Fibroblast of skin of right biceps (primary cell): ENCODE measurements at places on chromosomes 12 and 14.

DNA sequence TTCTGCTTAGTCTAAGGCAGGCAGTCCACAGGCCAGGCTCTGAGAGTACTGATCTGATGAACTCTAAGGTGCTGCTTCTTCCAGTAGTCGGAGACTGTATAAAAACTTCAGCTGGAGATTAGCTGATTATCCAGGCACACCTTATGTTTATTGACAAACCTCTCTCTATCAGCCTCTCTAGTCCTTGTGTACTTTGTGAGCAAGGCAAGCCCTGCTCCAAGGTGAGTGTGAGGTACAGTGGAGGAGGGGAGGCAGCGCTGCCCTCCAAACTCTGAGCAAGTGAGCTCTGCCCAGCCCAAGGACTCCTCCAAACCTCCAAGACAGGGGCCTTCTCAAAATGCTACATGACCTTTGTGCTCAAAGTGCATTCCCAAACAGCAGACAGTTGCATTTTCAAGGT, 95.9 kb upstream of the CDKN3 start:
- no peak for DNase-seq

GRCh38 chr14:104523546-104523935, 56.0 kb upstream of the C14orf180 start:
- DNase-seq, result no peak

- DNase-seq, result no peak
These were observed 19.0 kb downstream of the RPS6KA5 start for GRCh38 chr14:91041450-91041849.

DNA sequence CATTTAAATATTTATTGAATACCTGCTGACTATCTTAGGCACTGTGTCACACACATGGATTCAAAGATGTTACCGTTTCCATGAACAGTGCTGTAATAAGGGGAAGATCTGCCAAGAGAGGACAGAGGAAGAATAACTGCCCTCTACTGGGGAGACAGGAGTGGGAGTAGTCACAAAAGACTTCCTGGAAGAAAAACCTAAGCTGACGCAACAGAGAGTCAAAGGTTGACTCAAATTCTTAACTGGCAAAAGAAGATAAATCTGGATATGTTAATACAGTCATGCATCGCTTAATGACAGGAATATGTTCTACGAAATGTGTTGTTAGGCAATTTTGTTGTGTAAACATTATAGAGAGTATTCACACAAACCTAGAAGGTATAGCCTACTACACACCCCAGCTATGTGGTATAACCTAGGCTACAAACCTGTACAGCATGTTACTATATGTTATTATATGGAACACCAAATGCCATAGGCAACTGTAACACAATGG, 51.5 kb downstream of the DCAF5 start:
- peak; percentile 84 for DNase-seq

DNA sequence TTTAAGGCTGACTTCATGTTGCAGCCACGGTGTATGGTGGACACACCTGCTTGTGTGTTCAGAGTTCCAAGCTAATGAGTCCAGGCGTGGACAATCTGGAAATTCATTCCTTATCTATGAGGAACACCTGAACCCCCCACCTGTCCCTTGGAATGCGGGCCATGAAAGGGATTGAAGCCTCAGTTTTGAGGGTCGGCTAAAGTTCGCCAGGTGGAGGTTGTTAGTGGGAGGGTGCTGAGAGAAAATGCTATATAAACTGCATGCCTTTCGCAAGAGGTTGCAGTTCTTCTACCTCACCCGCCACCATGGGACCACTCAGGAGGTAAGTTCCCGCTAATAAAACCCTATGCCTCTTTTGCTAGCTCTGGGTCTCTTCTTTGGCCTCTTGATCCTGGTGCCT, 348.0 kb downstream of the BCL11B start:
- DNase-seq, result no peak

DNA sequence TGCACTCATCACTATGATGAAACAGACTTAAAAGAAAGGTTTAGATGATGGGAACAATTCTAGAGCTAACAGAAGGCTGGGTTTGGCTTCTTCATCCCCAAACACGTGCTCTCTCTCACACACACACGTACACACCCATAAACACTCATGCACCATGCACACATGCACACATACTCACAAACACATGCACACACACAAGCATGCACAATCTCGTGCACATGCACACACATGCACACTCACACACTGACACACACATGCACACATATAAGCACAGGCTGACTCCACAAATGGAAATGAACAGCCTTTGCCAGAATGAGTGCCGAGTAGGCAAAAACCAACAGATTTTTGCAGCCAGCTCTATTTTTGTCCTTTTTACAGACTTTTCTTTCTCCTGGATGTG, 1571.6 kb downstream of the AACS start:
- no peak for DNase-seq

- no peak for DNase-seq
These were observed 95.7 kb upstream of the SOX5 start for GRCh38 chr12:24044941-24045703.

- DNase-seq, result peak; percentile 100
These were observed at the start of gene TBX3 for GRCh38 chr12:114684098-114684869. Gene TBX3, minus strand, starts transcription at chr12:114684175. Its CDS starts 975 bp downstream, at chr12:114683200.

DNA sequence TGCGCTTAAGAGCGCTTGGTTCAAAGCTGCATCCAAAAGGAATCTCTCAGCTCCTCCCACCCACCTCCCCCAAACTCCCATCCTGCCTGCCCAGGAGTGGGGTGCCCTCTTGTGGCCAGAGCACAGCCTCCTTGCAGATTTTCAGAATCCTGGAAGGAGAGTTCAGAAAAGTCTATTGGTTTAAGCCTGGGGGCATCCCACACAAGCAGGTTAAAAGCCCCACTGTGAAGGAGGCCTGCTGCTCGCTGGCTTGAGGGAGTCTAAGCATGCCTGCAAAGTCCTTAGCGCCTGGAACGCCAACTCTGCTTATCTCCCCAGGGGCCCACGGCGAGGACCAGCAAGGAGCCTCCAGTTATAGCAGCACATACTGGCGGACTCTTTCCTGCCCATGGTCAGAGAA, 297.1 kb downstream of the KSR2 start:
- DNase-seq, result peak; percentile 58

DNA sequence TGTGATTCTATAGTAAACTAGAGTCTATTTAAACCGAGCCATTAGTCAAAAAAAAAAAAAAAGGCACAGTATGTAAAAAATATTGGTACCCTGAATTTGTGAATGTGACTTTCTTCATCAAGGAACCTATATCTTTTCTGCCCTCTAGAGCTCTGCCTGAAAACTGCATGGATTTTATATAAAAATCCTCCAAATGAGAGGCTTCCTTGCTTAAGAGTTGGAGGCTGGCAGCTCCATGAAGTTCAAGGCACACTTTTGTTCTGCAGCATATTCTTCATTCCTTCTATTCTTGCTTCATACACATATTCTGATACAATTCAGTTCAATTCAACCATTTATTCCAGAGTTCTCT, 23.1 kb upstream of the NKX2-8 start:
- DNase-seq, result no peak

DNA sequence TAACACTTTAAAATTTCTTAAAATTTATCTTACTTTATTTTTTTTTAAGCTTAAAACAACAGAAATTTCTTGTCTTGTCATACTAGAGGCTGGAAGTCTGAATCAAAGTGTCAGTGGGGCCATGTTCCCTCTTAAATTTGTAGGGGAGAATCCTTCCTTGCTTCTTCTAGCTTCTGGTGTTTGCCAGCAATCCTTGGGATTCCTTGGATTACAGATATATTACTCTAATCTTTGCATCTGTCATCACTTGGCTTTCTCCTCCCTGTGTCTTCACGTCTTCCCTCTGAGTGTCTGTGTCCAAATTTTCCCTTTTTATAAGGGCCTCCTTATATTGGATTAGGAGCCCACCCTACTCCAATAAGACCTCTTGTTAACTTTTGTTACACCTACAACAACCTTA, 135.6 kb upstream of the PTPRB start:
- peak; percentile 55 for DNase-seq

DNA sequence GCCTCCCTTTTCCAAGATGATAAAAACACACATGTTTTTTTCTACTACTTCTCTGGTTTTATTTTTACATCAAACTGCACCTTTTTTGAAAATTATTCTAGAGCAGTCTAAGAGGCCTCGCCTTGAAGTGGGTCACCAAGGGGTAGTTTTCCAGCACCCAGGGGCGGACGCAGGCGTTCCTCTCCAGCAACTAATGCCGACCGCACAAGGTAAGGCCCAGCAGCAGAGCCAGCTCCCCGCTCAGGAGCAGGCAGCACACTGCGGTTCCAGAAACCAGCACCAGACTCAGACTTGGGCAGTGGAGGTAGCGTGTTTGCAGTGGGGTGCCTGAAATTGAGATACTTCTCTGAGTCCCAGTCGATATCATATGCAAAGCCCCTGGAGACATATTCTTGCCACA, 31.6 kb downstream of the EP400 start:
- no peak for DNase-seq

GRCh38 chr12:55932551-55932910, 1.6 kb downstream of the DGKA start:
- peak; percentile 43 for DNase-seq

DNA sequence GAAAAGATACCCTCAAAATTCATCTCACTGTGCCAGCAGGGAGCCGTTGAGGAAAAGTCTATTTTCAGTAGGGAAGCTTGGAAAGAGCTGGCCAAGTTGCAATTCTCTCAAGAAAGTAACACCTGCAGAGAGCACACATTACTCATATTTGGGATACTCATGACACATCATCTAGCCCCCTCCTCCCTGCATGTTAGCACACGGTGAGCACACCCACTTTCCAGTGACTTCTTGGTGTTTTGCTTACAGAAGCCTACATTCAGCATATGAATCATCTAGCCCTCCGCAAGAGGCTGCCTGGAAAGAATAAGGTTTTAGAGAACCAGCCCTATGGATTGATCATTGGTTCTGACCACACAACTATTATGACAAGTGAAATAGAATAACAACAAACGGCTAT, 124.5 kb downstream of the PTPRO start:
- no peak for DNase-seq

DNA sequence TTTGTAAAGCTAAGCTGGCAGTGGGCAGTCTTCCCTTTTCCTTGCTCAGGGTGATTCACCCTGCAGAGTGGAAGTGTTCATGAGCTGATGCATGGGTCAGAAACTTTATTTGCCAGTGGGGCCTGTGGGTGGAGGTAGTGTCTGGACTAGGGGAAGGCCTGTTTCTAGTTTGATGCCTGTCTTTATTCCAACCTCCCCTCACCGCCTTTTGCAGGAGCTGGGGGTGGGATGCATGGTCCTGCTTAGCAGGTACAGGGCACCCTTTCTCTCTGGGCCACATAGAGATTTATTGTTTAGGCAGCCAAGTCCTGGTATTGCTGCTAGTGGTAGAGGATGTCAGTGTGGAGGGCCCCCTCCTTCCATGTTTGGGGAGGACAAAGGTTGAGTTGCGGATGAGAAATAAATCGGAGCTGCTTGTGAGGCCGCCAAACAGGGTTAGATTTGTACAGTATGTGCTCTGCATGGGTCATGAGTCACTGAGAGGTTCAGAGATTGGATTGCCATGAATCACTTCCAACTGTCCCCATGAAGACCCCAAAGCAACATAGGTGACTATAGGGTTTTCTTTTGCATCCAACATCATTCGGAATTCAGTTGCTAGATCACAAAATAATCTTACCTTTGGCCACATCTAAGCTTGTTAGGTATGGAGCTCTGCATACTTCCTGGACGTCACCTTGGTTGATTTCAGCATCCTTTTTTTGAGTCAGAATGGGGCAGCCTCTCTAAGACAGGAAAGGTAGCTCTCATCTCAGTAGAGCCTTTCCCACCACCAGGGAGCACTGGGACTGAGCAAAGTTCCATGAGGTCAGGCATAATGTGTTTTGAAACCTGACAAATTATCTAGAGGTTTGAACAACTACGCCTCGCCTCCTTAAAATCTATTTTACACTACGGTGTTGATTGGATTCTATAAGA, 8.8 kb downstream of the SMOC1 start:
- DNase-seq, result no peak

- DNase-seq, result no peak
These were observed 5.6 kb downstream of the ORMDL2 start for GRCh38 chr12:55823419-55823818.

DNA sequence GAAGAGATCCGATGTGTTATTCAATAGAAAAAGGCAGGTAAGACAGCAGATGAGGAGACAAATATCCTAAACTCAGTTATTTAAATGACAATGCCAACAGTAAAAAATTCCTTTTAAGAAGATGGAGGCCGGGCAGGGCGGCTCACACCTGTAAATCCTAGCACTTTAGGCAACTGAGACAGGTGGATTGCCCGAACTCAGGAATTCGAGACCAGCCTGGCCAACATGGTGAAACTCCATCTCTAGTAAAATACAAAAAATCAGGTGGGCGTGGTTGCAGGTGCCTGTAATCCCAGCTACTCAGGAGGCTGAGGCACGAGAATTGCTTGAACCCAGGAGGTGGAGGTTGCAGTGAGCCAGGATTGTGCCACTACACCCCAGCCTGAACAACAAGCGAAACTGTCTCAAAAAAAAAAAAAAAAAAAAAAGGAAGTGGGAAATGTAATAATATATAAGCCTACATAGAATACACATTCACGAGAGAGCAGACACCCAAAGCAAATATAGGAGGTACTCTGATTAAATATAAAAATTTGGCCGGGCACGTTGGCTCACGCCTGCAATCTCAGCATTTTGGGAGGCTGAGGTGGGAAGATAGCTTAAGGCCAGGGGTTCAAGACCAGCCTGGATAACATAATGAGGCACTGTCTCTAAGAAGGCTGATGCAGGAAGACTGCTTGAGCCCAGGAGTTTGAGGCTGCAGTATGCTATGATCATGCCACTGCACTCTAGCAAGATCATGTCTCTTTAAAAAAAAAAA, 19.0 kb downstream of the CORO1C start:
- DNase-seq, result no peak
